ENCODE measurements at places on chromosomes 5 and 9.
A peak's percentile ranks its signal among the peaks of the same experiment; 100 is the strongest.

DNA sequence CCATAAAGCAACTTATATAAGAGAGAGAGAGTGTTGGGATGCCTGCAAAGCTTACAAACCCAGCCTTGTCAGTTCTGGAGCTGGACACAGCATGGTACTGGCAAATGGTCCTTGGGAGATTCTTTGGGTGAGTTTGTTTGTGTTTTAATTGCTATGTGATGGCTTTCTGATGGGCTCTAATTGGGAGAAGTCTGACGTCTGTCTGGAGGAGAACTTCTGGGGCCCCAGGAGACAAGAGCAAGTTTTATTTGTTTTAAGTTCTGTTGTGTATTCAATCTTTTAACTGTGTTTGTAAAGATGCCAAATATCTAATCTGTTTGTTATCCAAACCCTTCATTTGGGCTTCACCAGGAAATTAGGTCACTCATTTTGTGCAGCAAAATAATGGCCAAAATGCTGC, 50.3 kb upstream of the AFAP1L1 start:
- H3K4me1 ChIP-seq, result no peaks in the 10 kb centered on the region
- H3K27ac ChIP-seq, result no peak overlapping the region
- H3K4me3 ChIP-seq, result no peak overlapping the region

DNA sequence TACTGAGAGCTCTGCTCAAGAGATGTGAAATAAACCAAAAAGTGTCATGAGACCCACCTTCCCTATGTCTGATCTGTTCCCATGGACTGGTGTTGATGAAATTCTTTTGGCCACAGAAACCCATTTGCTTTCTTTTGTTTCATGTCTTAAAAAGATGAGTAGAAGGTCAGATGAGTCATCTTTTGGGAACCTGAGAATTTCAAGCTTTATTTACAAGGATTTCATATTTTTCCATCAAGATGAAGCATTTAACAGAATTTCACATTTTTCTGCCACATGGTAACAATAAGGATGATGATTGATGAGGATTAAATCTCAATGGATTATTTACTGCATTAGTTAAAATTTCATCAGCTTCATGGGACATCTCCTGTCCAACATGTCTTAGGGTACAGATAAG, 337.8 kb downstream of the DEPDC1B start:
- no peak overlapping the region for H3K4me3 ChIP-seq
- H3K27me3 ChIP-seq, result no peaks in the 10 kb centered on the region
- no peaks in the 10 kb centered on the region for H3K36me3 ChIP-seq
- H3K4me1 ChIP-seq, result no peaks in the 10 kb centered on the region
- DNase-seq, result no peak

- no peak for DNase-seq
- no peak overlapping the region for H3K4me3 ChIP-seq
- H3K27ac ChIP-seq, result no peak overlapping the region
- no peaks in the 10 kb centered on the region for H3K27me3 ChIP-seq
- peaks cover 23% of the 10 kb centered on the region for H3K4me1 ChIP-seq
These were observed 6.4 kb upstream of the FPGS start for GRCh38 chr9:127796225-127796813.

- no peaks in the 10 kb centered on the region for H3K36me3 ChIP-seq
- DNase-seq, result no peak
- no peak overlapping the region for H3K27ac ChIP-seq
- H3K27me3 ChIP-seq, result no peaks in the 10 kb centered on the region
These were observed 357.6 kb upstream of the RPS23 start for GRCh38 chr5:82635561-82636288.

DNA sequence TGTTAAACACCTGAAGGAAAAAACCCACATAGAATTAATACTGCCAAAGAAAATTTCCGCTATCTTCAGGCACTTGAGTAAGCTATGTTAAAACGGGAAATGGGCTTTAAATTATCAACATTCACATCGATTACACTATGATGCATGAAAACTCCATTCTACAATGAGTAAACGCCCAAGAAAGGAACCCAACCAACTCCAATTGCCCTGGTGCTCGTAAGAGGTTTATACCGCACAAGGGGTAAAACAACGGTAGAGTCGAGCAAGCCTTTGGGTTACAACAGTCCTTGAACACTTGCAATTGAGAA, 1.0 kb downstream of the AGTPBP1 start:
- H3K36me3 ChIP-seq, result no peaks in the 10 kb centered on the region
- H3K27ac ChIP-seq, result peak overlapping the region; percentile 80
- H3K4me3 ChIP-seq, result peak overlapping the region; percentile 89
- no peaks in the 10 kb centered on the region for H3K27me3 ChIP-seq

- no peak overlapping the region for H3K27ac ChIP-seq
- no peaks in the 10 kb centered on the region for H3K27me3 ChIP-seq
- H3K4me3 ChIP-seq, result no peak overlapping the region
- no peaks in the 10 kb centered on the region for H3K4me1 ChIP-seq
- DNase-seq, result no peak
- H3K36me3 ChIP-seq, result no peaks in the 10 kb centered on the region
These were observed 93.3 kb upstream of the CD180 start for GRCh38 chr5:67289763-67290521.

DNA sequence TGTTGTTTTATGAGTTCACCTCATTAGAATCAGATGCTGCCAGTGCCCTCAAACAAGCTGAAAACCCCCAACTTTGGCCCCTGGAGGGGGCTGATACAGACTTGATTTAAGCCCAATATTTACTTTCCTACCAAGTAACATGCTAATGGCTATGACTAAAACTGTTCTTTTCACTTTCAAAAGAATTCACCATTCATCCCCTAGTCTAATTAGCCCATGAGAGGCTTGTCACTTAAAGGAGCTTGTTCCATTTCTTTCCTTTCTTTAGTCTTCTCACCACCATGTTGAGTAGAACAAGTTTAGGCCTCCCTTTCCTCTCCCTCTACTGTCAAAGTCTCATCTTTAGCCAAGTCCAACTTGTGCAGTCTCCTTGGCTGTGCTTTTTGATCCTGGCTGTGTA, 50.4 kb downstream of the EPB41L4B start:
- no peak for DNase-seq
- no peaks in the 10 kb centered on the region for H3K4me1 ChIP-seq
- no peak overlapping the region for H3K27ac ChIP-seq
- no peaks in the 10 kb centered on the region for H3K27me3 ChIP-seq
- no peak overlapping the region for H3K4me3 ChIP-seq

GRCh38 chr9:82333671-82334070, 345.1 kb downstream of the SPATA31D1 start:
- no peak for DNase-seq
- H3K27ac ChIP-seq, result no peak overlapping the region
- no peak overlapping the region for H3K4me3 ChIP-seq
- no peaks in the 10 kb centered on the region for H3K27me3 ChIP-seq
- H3K4me1 ChIP-seq, result no peaks in the 10 kb centered on the region

- H3K4me1 ChIP-seq, result no peaks in the 10 kb centered on the region
- H3K27ac ChIP-seq, result no peak overlapping the region
- no peaks in the 10 kb centered on the region for H3K27me3 ChIP-seq
- no peak for DNase-seq
- H3K4me3 ChIP-seq, result no peak overlapping the region
These were observed 199.3 kb upstream of the ADAMTSL1 start for GRCh38 chr9:18274693-18275092.

GRCh38 chr5:61069150-61069549, 93.1 kb downstream of the SMIM15 start:
- H3K4me3 ChIP-seq, result no peak overlapping the region
- DNase-seq, result no peak
- peaks cover 6% of the 10 kb centered on the region for H3K36me3 ChIP-seq

GRCh38 chr9:127776195-127776923, 2.1 kb downstream of the SH2D3C start:
- peaks cover 28% of the 10 kb centered on the region for H3K36me3 ChIP-seq
- peaks cover 73% of the 10 kb centered on the region for H3K4me1 ChIP-seq
- peak overlapping the region; percentile 80 for H3K4me3 ChIP-seq
- peak; percentile 72 for DNase-seq
- H3K27me3 ChIP-seq, result no peaks in the 10 kb centered on the region

DNA sequence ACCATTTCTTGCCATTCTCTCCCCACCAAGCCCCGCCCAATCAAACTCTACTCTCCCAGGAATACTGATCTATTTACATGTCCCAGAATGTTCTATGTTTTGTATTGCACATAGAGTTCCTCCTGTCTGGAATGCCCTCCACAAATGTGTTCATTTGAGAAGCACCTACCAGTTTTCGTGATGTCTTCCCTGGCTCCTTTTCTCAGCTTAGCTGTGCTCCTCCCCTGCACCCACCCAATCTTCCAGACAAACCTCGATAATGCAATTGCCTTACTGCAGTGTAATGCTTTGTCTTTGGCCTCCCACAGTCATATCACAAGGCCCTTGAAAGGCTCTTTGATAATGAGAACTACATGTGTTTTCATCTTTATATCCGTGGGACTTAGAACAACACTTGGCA, 214.5 kb upstream of the ANKRD55 start:
- no peak overlapping the region for H3K4me3 ChIP-seq
- no peaks in the 10 kb centered on the region for H3K4me1 ChIP-seq
- no peak overlapping the region for H3K27ac ChIP-seq

DNA sequence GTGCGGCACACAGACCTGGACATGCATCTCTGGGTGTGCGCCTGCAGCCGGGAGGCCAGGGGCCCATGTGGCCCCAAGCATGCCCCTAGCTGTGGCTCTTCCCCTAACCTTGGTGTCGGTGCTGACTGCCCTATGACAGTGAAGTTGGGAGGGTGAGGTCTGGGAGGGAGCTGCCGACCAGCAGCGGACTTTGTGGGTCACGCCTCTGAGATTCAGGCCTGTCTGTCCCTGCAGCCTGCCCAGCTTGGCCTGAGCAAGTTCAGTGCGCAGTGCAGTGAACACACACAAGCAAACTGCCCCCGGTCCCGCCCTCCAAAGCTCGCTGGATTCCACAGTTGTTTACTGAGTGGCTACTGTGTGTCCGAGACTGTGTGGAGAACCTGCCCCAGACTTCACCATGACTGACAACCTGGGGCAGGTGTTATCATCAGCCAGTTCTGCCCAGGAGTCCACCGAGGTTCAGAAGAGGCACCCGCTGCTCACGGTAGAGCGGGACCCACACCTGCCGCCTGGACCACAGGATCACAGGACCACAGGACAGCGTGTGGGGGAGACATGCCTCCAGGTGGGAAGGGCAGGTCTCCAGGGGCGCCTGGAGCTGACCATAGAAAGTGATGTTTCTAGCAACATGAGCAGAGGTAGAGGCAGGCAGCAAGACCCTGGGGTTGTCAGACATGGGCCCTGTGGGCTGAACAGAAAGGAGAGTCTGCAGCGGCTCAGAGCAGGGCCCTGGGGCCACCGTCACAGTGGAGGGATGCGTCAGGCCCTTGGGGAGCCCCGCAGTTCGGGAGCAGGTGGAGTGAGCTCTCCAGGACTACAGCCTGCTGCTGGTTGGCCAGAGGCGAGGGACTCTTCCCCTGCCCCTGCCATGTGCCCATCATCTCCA, 105.1 kb downstream of the PHF2 start:
- H3K4me1 ChIP-seq, result peaks cover 6% of the 10 kb centered on the region
- H3K27me3 ChIP-seq, result no peaks in the 10 kb centered on the region
- H3K27ac ChIP-seq, result no peak overlapping the region
- DNase-seq, result no peak
- H3K36me3 ChIP-seq, result peaks cover 12% of the 10 kb centered on the region

- no peak for DNase-seq
- no peak overlapping the region for H3K4me3 ChIP-seq
- H3K36me3 ChIP-seq, result no peaks in the 10 kb centered on the region
- H3K27me3 ChIP-seq, result no peaks in the 10 kb centered on the region
- no peak overlapping the region for H3K27ac ChIP-seq
These were observed 106.9 kb upstream of the SEMA6A start for GRCh38 chr5:116681334-116682013.

- no peaks in the 10 kb centered on the region for H3K27me3 ChIP-seq
- no peak for DNase-seq
These were observed 4.7 kb upstream of the LCN2 start for GRCh38 chr9:128144239-128145181.

- no peaks in the 10 kb centered on the region for H3K27me3 ChIP-seq
- no peak for DNase-seq
These were observed 10.3 kb downstream of the CDC37L1 start for GRCh38 chr9:4689687-4690104.

- no peak overlapping the region for H3K4me3 ChIP-seq
- H3K4me1 ChIP-seq, result no peaks in the 10 kb centered on the region
- H3K36me3 ChIP-seq, result no peaks in the 10 kb centered on the region
- no peaks in the 10 kb centered on the region for H3K27me3 ChIP-seq
- H3K27ac ChIP-seq, result no peak overlapping the region
- peak; percentile 77 for DNase-seq
These were observed 13.4 kb upstream of the FGF1 start for GRCh38 chr5:142699184-142699720.

- no peaks in the 10 kb centered on the region for H3K36me3 ChIP-seq
- no peak overlapping the region for H3K4me3 ChIP-seq
- no peaks in the 10 kb centered on the region for H3K4me1 ChIP-seq
- H3K27ac ChIP-seq, result no peak overlapping the region
- DNase-seq, result no peak
These were observed 699.4 kb downstream of the PTPRD start for GRCh38 chr9:9913276-9913832.

- no peaks in the 10 kb centered on the region for H3K36me3 ChIP-seq
- H3K4me1 ChIP-seq, result peaks cover 19% of the 10 kb centered on the region
- no peak for DNase-seq
- no peak overlapping the region for H3K27ac ChIP-seq
These were observed 133.4 kb downstream of the DAB2IP start for GRCh38 chr9:121784731-121785411.

DNA sequence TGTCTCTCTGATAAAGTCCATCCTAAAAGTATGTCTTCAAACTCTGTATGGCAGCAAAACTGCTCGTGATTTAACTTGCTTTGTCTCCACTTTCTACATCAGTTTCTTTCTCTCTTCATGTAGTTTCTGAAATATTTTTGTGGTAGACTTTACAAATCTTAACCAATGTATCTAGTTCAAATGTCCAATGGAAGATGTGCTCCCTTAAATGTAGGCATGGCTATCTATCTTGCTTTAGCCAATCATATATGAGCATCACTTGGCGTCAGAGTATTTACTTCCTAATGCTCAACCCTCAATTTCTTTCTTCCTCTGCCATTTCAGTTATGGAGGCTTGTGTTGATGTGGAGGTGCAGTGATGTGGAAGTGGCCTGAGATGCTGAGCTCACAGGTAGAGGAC, 206.1 kb upstream of the ZNF608 start:
- no peaks in the 10 kb centered on the region for H3K4me1 ChIP-seq
- no peak overlapping the region for H3K27ac ChIP-seq
- H3K36me3 ChIP-seq, result no peaks in the 10 kb centered on the region
- H3K27me3 ChIP-seq, result no peaks in the 10 kb centered on the region

- H3K4me3 ChIP-seq, result no peak overlapping the region
- no peak for DNase-seq
- H3K27me3 ChIP-seq, result no peaks in the 10 kb centered on the region
- H3K36me3 ChIP-seq, result no peaks in the 10 kb centered on the region
- H3K27ac ChIP-seq, result no peak overlapping the region
- H3K4me1 ChIP-seq, result no peaks in the 10 kb centered on the region
These were observed 56.1 kb upstream of the IFNK start for GRCh38 chr9:27468000-27468399.

GRCh38 chr9:129232839-129233591, 55.0 kb upstream of the IER5L start:
- H3K27ac ChIP-seq, result no peak overlapping the region
- no peak overlapping the region for H3K4me3 ChIP-seq
- no peak for DNase-seq

Measured in CD4-positive, alpha-beta T cell (primary cell).